Aorta (tissue), 5 donors: ENCODE measurements at places on chromosomes 16 and 17. TPM values are rescaled to one million over a fixed set of nuclear protein-coding genes. Genes with fewer than 3 reads are reported as not detected.

GDPD3 gene
- total RNA-seq = 6.0 TPM

ARHGAP44 gene
- total RNA-seq = 12.6 TPM

TM4SF5 gene
- not detected for total RNA-seq

CD300E gene
- 4.3 TPM for total RNA-seq

CD7 gene
- total RNA-seq = 2.6 TPM

SLC9A5 gene
- total RNA-seq = 1.7 TPM

AANAT gene
- total RNA-seq = not detected

SOX9 gene
- 4.7 TPM for total RNA-seq

GJC1 gene
- 23.8 TPM for total RNA-seq

PCGF2 gene
- 61.4 TPM for total RNA-seq

NAGLU gene
- total RNA-seq = 38.8 TPM

SCIMP gene
- total RNA-seq = 6.1 TPM

GPR139 gene
- total RNA-seq = not detected

LRRC46 gene
- total RNA-seq = 0.51 TPM

CD300LF gene
- 2.2 TPM for total RNA-seq

ARL5C gene
- total RNA-seq = 0.54 TPM

SLC12A3 gene
- total RNA-seq = not detected

DPEP1 gene
- total RNA-seq = not detected

PITPNM3 gene
- total RNA-seq = 1.8 TPM

SPECC1 gene
- 61.8 TPM for total RNA-seq

KDM8 gene
- total RNA-seq = 4.3 TPM
